H1 (cell line): ENCODE measurements at places on chromosomes 13 and 19.

- no peak for DNase-seq
Observed at GRCh38 chr13:43269037-43269481, 245.7 kb downstream of the DNAJC15 start.

DNA sequence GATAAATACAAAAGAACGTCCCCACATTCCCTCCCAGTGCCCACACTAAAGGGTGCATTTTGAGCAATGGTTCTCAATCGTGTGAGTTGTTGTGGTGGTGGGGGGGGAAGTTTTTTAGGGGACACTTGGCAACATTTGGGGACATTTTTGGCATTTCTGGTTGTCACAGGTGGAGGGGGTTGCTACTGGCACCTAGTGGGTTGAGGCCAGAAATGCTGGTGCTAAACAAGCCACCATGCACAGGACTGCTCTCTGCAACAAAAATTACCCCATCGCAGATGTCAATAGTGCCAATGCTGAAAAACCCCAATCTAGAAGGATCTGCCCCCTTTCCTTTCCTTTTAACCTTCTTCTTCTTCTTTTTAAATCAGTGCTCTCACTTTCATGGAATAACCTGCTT lies 453.3 kb downstream of the TSHZ3 start:
- no peak for DNase-seq

DNA sequence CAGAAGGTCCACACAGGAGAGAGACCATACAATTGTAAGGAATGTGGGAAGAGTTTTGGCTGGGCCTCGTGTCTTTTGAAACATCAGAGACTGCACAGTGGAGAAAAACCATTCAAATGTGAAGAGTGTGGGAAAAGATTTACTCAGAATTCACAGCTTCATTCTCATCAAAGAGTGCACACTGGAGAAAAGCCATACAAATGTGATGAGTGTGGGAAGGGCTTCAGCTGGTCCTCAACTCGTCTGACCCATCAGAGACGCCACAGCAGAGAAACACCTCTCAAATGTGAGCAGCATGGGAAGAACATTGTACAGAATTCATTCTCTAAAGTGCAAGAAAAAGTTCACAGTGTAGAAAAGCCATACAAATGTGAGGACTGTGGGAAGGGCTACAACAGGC lies 5.4 kb upstream of the ZNF225 start:
- no peak for DNase-seq

- DNase-seq, result peak; percentile 66
Observed at GRCh38 chr19:823565-824121, 1.9 kb upstream of the PLPPR3 start.

- DNase-seq, result no peak
Observed at GRCh38 chr13:18996627-18997051, 185.0 kb downstream of the TUBA3C start.

GRCh38 chr19:1076951-1077350 lies 10.0 kb downstream of the ARHGAP45 start:
- DNase-seq, result no peak
